T-helper 9 cell (primary cell): ENCODE measurements at places on chromosomes 1 and 21.

DNA sequence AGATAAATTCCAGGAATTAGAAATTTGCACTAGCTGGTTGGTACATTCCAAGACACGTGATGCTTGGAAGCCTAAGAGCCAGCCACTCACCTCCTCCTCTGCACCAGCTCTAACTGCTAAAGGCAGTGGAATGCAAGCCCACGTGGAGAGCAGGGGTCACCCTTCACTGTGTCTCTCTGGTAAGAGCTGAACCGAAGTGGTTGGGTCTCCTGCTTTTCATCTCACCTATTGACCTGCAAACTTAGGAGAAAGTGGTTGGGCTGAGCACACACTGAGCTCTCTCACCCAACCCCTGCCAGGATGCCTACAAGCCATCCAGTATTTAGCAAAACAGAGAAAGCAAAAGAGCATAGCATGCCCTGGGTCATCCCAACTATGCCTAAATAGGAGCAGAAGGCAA, 19.3 kb downstream of the HAO2 start:
- no peak for DNase-seq

DNA sequence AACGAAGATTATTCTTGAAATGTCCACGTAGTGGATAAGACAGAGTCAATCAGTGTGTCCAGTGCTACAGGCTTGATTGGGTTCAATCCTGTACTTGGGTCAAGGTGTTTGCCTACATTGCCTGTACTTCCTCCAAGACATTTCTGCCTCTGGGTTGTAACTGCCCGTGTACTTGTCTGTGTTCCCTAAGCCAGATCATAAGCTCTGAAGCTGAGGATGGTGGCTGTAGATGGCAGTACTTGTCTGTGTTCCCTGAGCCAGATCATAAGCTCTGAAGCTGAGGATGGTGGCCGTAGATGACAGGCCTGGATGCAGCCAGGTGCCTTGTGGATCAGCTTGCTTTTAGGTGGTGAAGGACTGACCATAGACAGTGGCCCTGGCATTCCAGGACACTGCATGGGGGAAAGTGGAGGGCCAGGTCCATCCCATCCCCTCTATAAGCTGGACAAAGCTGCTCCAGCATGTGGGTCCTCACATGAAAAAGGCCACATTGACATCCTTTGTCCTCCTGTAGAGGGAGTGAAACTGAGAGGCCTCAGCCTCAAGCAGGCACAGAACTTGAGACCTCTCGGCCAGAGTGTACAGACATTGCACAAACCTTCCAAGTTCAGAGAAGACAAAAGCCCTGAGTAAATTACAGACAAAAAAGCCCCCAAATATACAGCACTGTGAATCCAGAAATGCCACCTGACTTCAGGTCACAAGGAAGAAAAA, 2.0 kb upstream of the SRM start:
- no peak for DNase-seq

GRCh38 chr1:71307451-71307850, 226.6 kb upstream of the ZRANB2 start:
- no peak for DNase-seq

- DNase-seq, result peak; percentile 58
These were observed 17.2 kb upstream of the RASSF5 start for GRCh38 chr1:206489980-206490770.

DNA sequence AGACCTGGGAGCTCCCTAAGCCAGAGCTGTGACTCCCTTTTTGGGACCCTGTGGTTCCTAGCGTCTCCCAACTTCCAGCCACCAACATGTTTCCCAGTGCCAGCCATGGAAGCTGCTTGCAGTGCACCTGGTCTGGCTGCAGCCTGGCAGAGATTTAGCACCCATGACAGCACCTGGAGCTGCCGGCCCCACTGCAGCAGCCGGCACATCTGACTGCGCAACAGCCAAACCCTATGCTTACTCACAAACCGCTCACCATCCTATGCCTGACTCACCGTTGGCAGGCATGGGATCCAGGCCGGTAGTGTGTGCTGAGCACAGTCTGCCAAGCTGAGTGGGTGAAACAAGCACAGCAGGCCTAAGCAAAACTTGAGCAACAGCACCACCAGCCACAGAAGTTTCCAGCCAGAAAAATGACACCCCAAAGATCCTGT, 435.9 kb upstream of the PRMT6 start:
- DNase-seq, result no peak

- DNase-seq, result no peak
These were observed 11.4 kb downstream of the CLCA2 start for GRCh38 chr1:86435327-86435726.

GRCh38 chr1:225427235-225428067, at the start of gene LBR:
Gene LBR (minus strand): TSS chr1:225428038. CDS start chr1:225424075, 3,963 bp downstream.
- DNase-seq, result no peak

DNA sequence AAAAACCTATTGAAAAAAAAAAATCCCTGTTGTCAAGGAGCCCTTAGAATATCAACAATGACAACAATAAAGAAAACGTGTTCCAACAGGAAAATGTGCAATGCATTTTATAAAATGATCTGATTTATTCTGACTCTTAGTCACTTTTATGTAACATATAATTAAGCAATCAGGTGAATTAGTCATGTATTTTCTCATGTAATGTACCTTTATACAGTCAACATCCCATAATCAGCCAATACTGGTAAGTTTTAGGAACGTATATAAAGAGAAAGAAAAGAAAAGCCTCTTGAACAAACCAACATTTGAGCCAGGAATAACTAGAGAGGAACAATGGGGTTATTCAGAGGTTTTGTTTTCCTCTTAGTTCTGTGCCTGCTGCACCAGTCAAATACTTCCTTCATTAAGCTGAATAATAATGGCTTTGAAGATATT, at the start of gene CLCA4:
TSS of gene CLCA4 (plus strand) at position 292 of the 435 bp plus-strand sequence. CDS start at position 334, 42 bp downstream.
- DNase-seq, result no peak

- DNase-seq, result no peak
These were observed 147.2 kb downstream of the RASAL2 start for GRCh38 chr1:178241057-178241456.

GRCh38 chr1:17168091-17168876, 36.6 kb upstream of the PADI1 start:
- DNase-seq, result no peak

DNA sequence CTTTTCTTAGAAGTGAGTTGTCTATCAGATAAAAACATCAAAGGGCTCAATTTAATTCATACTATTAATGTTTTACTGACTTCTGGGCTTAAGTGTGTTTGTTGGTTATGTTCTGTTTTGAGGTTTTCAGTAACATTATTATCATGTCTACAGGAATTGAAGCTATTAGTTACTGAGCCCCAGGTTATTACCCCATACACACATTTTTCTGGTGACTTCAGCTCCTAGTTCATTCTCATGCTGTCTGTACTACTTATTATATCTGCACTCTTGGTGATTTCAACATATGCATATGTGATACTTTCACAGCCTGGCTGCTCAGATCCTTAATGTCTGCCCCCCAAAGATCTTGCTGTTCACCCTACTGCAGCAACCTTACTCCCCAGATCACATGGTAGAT, 27.0 kb upstream of the SGIP1 start:
- no peak for DNase-seq

DNA sequence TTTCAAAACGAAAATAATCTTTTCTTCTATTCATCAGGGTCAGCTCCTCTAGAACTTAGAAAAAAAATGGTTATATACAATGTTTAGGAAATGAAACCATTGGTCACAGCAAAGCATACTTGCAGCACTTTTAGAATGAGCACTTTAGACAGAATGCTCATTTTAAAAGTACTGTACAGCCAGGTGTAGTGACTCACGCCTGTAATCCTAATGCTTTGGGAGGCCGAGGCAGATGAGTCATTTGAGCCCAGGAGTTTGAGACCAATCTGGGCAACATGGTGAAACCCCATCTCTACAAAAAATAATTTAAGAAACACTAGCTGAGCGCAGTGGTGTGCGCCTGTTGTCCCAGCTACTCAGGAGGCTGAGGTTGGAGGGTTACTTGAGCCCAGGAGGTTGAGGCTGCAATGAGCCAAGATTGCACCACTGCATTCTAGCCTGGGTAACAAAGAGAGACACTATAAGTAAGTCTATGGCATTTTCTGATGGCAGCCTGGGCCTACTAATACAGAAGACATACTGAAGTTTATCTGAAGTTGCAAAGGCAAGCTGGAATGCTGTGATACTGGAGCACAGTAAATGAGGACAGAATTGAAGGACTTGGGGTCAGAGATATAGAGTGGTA, 48.9 kb upstream of the ZNF326 start:
- no peak for DNase-seq

DNA sequence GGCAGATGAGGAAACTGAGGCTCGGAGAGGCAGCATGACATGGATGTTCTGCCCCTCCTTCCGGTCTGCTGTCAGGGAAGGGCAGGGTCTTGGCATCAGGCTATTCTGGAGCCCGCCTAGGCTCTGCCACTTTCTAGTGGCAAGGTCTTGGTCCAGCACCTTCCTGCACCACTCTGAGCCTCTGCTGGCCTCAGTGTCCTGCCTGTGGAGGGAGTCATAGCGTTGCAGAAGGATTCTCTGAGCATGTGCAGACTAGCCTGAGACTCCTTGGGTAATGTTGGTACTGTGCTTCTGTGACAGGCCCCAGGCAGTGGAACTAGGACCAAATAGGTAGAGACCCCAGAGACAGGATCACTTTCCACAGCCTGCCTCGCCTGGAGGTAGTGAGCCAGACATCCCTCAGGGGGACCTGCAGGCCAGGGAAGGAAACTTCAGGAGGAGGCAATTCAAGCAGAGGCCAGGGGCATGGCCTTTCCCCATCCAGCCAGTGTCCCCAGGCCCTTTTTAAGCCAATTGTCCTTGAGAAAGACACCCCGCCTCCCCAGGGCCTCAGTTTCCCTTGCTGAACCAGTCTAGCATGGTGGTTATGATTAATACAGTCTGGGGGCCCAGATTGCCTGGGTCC, 10.6 kb downstream of the EDN2 start:
- no peak for DNase-seq

DNA sequence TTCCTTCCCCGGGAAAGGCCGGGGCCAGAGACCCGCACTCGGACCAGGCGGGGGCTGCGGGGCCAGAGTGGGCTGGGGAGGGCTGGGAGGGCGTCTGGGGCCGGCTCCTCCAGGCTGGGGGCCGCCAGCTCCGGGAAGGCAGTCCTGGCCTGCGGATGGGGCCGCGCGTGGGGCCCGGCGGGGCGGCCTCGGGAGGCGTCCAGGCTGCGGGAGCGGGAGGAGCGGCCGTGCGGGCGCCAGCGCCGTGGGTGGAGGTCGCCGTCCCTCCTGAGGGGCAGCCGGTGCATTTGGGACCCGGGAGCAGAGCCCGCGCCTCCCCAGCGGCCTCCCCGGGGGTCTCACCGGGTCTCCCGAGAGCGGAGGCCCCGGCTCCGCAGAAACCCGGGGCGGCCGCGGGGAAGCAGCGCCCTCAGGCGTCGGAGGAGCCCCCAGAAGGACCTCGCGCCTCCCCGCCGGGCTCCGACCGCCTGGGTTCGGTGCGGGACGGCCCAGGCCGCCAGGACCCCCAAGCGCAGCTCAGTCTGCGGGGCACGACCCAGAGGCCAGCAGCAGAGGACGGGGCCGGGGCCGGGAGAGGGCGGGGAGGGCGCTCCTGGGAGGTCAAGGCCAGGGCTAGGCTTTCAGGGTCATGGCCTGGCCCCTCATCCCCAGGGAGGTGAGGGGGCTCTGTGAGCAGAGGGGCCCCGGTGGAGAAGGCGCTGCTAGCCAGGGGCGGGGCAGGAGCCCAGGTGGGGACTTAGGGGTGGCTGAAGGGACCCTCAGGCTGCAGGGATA, 7.2 kb upstream of the SLX9 start:
- DNase-seq, result peak; percentile 65

DNA sequence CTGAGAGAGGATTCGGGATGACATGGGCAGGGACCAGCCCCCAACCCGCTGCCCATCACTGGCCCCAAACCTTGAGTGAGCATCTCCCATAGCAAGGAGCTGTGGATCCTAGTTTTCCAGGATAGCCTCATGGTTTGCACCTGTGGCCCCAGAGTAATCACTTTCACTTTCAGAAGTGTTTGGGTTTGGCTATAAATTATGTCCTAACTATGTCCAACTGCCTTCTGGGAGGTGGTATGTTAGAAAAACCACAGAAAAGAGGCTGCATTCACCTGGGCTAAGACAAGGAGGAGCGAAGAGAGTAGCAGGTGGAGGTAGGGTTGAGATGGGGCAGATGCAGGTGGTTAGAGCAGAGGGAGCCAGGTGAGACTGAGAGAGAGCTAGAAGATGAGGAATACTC, 19.4 kb upstream of the CLIC6 start:
- DNase-seq, result no peak

GRCh38 chr1:165259236-165259635, 97.3 kb downstream of the LMX1A start:
- no peak for DNase-seq
